Activated T-helper 9 cell treated with anti-CD3 and anti-CD28 coated beads, Interleukin-2, amount 50 U/mL, for 16 hours (primary cell): ENCODE measurements at places on chromosomes 6 and 20.
A peak's percentile ranks its signal among the peaks of the same experiment; 100 is the strongest.

GRCh38 chr6:5754904-5755303 is 251.8 kb downstream of the NRN1 start:
- DNase-seq = no peak

DNA sequence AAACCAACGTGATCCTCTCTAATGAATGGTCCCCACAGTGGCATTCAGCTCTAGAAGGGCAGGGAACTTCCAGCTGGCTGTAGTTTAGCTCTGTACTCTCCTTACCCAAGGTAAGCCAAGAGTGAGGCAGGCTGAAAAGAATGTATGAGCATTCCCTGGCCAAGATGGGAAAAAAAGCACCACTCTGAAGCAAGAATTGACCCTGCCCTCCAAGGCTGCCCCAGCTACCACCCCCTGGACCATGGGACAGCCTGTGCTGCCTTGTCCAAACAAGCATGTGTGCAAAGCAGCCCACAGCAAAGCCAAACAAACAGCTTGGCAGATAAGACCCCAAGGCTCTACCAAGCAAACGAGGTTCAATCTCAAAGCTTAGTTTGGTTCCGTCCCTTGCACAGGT is 73.9 kb downstream of the GFOD1 start:
- no peak for DNase-seq

- DNase-seq = no peak
Observed at GRCh38 chr20:40335901-40336351, 353.1 kb downstream of the MAFB start.

GRCh38 chr6:160124007-160124406 is 2.4 kb downstream of the SLC22A1 start:
- no peak for DNase-seq

DNA sequence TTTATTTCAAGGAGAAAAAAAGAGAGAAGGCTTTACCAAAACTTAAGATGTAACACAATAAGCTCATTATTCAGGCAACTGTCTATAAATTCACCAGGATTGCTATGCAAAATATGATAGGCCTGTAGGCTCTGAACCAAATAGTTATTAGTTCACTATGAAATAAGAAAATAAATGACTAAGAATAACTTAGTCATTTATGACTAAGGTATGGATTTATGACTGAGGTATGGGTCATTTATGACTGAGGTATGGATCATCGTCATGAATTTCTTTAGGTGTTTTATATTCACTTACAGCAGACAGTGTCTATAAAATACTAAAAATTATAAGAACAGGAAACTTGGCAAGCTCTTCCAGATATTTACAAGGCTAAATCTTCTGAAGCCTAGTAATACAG is 52.1 kb upstream of the SNX9 start:
- no peak for DNase-seq

- DNase-seq = no peak
Observed at GRCh38 chr6:165403006-165403595, 93.7 kb upstream of the C6orf118 start.

DNA sequence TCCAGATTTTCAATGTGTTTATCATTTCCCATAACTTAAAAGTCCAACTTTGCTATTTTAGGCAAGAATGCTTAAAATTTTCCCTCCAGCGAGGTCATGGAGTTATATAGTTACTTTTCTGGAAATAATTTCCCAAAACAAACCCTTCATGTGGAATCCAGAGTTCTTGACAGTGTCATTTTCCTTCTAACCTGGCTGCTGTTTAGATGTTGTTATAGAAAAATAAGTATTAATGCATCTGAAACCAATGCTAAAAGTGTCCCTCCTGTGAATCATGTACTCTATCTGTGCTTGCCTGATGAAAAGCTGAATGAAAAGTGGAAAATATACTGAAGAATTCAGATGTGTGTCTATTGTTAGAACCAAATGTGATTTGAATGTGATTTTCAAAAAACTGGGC is 245.3 kb upstream of the HSF2 start:
- DNase-seq = no peak

DNA sequence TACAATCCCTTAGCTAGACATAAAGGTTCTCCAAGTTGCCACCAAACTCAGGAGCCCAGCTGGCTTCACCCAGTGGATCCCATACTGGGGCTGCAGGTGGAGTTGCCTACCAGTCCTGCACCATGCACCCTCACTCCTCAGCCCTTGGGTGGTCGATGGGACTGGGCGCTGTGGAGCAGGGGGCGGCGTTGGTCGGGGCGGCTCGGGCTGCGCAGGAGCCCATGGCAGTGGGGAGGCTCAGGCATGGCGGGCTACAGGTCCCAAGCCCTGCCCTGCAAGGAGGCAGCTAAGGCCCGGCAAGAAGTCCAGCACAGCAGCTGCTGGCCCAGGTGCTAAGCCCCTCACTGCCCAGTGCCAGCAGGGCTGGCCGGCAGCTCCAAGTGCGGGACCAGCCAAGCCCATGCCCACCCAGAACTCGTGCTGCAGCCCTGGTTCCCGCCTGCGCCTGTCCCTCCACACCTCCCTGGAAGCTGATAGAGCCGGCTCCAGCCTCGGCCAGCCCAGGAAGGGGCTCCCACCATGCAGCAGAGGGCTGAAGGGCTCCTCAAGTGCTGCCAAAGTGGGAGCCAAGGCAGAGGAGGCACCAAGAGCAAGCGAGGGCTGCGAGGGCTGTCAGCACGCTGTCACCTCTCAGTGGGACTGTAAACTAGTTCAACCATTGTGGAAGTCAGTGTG is 912.1 kb downstream of the PHF3 start:
- no peak for DNase-seq

DNA sequence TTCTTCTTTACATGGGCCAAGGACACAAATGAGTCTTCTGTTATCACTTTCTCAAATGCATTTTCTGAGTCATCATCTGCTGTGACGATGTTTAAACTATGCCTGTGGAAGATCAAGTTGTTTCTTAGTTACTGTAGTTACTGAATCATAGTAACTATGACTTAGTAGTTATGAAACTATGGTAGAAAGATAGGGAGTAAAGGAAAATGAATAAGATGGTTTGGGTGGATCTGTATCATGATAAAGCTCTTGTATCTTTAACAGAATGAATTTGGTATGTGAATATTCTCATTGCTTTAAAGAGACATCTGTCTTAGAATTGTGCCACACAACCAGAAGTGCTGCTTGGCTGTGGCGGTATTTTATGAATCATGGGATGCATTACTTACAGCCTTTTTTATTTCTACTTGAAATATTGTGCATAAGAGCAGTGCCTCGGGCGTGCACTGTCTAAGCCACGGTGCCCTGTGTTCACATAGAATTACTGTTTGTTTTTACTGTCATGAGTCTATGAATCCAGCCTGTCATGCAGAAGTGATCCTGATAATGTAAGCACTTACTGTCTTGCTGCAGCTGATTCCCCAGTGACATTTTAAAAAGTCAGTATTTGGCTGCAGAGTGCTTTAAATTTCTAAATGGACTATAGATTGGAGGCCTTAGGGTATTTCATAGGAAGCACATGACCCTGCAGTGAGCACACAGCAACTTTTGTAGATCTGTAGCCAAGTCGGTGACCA is 215.2 kb downstream of the TMEM242 start:
- no peak for DNase-seq

GRCh38 chr6:90025523-90026061 is 131.3 kb downstream of the GJA10 start:
- peak; percentile 23 for DNase-seq
